ENCODE measurements at places on chromosomes 6 and 20.

DNA sequence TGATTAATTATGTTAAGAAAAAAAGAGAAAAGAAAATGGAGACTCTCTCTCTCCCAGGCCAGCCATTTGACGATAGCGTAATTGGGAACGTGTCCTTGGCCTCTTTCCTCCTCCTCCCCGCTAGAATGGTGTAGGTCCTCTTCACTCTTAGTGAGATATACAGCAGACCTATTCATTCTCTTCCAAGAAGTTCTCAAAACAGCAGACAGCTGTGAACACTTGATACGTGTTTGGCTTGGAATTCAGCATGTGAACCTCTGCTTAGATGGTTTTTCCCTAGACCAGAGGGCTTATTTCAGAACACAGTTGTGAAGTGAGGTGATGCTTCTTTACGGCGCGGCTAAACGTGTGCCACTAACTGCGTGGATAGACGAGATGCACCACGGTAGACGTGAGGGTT is 32.6 kb upstream of the TULP4 start:
- no peak for DNase-seq

DNA sequence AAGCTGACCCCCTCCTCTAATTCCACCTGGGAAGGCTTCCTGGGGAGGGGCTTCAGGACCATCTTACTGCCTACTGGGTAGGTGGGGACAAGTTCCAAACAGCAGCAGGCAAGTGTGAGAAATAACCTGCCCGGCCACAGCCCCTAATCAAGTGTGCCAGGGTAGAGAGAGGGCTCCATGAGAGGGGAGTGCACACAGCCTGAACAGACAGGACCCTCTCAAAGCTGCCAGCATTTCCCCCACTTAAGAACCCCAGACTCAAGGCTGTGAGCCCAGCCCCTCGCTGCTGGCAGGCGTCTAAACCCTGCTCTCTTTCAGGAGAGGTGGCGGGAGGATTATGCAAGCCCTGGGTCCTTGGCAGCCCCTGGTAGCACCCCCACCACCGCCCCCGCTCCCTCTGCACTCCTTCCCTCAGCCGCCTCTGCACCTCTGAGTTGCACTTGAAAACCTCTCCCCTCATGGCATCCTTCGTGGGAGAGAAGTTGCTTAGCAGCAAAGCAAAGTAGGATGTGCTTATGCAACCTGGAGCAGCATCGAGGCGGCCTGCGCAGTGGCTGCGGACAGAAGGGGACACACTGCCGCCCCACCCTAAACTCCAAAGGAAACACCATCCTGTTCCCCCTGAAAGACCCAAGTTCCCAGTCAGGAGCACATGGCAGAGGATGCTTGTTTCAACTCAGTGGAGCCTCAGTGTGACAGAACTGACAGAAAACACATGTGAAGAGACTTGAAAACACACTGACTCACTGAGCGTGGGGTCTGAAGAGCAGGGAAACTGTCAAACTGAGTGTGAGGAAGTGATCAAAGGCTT is 10.5 kb downstream of the DDRGK1 start:
- no peak for DNase-seq

GRCh38 chr6:151058021-151058733 is 181.6 kb upstream of the AKAP12 start:
- DNase-seq, result peak; percentile 66

DNA sequence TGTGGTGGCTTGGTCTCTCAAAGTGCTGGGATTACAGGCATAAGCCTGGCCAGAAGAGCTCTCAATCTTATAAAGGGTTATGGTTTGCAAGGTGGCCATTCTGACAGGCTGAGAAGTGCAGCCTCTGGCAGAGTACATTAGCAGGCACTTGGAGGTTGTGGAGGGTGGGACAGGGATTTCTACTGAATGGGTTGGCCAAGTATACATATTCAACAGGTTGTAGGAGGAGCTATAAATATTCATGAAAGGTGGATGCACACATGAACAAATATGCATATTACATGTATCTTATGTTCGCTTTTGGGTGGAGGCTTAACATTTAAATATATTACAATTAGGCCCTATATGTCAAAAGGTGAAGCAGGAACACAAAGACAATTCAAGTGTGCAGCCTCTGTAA is 20.0 kb upstream of the KCNK5 start:
- DNase-seq, result no peak

- no peak for DNase-seq
These were observed 83.9 kb downstream of the MAP3K7 start for GRCh38 chr6:90502866-90503407.

DNA sequence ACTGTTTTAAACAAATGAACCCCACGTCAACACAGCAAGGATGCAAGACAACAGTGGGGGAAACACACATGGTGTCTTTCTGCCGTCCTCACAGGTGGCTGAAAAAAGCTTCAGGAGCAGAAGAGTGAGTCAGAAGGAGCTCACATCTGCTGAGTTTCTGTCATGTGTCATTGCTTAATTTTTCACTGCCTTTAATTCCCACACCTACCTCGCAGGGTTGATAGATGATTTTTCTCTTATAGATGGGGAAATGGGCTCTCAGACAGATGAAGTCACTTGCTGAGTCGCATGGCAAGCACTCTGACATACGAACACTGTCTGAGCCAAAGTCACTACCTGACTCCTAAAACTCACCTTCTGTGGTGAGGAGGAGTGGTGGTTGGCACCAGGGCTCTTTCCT is 28.3 kb upstream of the CARMIL1 start:
- DNase-seq, result no peak

DNA sequence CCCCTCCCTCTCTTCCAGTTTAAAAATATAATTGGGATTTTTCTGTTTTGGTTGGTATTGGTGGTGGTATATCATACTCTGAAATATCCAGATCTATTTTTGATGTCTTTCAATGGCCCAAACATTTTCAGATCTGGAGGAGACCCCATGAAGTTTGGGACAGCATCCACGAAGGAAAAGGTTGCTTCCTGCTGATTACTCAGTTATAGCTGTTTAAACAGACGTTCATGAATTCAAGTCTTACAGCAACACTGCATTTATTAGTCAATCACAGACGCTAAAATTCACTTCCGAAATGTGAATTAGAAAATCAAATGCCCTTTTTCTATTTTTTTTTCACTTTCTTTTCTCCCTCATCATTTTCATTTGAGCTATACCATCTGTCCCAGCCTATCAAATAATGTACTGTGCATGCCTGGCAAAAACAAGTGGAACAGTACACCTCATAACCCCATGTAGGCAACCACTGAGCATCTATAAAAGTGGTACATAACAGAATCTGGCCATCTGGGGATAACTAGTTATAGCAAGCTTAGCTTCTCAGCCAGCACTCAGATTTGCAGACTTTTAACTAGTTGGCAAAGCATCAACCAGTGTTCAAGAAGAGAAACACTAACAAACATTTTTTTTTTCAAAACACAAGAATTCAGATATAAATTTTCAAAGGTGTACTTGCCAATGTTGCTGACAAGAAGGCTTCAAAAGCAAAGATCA is 124.5 kb downstream of the HIVEP2 start:
- DNase-seq, result no peak

GRCh38 chr20:22472447-22473100 is 111.8 kb downstream of the FOXA2 start:
- DNase-seq, result no peak

- peak; percentile 83 for DNase-seq
These were observed 222.7 kb downstream of the EYA2 start for GRCh38 chr20:47117371-47117770.

GRCh38 chr6:157741321-157741947 is 81.6 kb upstream of the SNX9 start:
- no peak for DNase-seq

DNA sequence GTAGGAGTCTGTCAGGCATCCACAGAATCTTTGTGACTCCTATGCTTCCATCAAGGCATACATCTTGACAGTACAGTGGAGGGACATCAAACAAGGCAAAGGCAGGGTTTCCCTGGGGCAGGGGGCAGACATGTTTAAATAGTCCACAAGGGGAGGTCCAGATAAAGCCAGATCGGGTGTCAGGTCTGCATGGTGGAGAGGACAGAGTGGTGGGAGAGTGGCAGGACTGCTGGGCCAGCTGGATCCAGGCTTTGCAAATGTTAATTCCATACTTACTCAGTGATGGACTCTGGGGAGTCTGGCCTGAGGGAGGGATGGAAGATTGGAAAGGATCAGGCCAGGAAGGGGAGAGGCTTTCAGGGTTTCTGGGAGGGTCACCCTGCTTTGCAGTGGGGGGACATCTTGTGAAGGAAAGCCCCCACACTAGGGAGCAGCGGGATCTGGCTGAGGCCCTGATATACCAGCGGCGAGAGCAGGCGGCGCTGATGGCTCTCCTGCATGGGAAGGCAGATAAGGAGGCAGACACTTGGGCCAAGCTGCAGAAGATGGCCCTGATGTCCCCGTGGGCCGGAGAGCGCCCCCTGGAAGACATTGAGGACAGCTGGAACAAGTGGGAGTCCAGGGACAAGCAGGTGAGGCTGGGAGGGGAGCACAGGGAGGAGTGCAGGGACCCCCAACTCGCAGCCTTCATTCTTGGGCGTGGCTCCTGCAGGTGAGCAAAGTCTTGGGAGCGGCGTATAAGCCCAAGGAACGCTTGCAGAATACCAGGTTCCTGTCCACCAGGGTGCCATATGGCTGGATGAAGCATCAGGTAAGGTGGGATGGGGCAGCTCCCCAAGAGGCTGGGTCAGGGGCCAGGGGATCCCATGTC is 44.6 kb downstream of the SUN5 start:
- DNase-seq, result peak; percentile 67

DNA sequence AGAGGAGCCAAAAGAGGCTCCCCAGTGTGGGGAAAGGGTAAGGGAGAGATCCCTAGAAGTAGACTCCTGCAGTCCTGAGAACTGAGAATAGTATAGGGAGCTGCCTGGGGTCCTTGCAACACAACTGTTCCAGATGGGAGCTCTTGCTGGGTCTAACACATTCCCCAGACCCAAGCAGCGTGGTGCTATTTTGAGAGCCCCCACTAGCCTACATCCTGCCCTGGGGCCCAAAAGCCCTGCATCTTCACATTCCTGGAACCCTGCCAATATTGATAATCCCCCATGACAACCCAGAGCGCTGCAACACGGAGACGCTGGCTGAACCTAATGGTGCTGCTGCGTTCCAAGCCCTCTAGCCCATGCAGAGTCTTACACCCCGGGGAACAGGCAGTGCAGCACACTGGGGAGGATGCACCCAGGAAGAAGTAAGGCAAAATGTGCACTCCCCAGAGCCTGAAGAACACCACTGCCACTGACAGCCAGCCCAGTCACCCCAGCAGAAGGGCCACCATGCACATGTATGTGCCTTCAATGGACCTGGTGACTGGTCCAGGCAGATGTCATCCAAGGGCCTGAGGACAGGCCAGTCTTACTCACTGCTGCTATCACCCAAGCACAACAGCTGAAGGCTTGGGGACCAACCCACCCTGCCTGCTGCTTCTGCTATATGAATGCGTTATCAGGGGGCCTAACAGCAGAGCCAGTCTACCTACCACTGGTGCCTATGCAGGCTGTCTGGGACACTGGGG is 7.0 kb upstream of the RNF217 start:
- no peak for DNase-seq

- DNase-seq, result no peak
These were observed 55.9 kb downstream of the IL22RA2 start for GRCh38 chr6:137117581-137117980.

DNA sequence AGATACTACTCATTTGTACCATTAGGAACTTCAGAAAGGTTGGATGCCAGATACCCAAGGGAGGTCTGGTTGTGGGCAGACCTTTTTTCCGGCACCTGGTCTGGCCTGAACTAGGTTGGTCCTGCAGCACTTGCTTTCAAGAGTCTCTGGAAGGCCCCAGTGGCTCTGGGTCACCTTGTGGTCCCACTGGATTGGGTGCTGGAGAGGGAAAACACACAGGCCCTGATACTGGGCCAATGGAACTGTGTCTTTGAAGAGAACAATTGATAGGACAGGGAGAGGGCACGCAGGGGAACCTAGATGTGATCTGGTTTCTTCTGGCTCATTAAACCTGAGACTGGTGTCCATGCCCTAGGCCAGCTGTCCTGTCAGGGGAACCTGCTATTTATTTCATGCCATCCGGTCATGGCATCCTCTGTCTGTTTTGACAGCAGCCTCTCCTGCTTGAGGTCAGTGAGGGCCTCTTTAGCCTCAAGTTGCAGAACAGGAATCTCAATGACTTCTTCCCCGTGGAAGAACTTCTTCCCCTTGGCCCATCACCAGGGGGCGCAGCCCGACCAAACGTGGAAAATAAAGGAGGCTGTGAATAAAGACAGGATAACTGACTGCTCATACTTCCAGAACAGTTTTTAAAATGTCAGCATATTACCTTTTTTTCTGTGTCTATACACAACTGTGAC is 25.0 kb downstream of the TAF8 start:
- DNase-seq, result peak; percentile 93

- DNase-seq, result no peak
These were observed 177.6 kb downstream of the UST start for GRCh38 chr6:148924226-148925012.

GRCh38 chr20:39880890-39881289 is 808.1 kb downstream of the MAFB start:
- no peak for DNase-seq

- DNase-seq, result no peak
These were observed 12.6 kb upstream of the SLC17A5 start for GRCh38 chr6:73666393-73666792.

DNA sequence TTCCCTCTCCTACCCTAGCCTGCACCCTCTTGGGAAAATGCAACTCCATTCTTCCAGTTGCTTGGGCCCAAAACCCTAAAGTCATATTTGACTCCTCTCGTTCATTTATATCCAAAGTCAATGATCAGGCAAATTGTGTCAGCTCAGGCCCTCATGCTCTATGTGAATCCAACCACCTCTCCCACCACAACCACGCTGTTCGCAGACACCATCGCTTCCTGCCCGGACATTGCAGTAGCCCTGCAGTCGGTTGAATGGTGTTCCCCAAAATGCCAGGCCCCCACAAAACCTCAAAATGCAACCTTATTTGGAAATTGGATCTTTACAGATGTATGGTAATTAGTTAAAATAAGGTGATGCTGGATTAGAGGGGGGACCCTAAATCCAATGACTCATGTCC is 98.3 kb downstream of the PREX1 start:
- DNase-seq, result no peak

- DNase-seq, result no peak
These were observed 217.3 kb downstream of the ARID1B start for GRCh38 chr6:156994215-156995076.

GRCh38 chr20:35269055-35269781 is 8.7 kb downstream of the MMP24OS start:
- peak; percentile 91 for DNase-seq

GRCh38 chr20:11136691-11137090 is 462.9 kb upstream of the JAG1 start:
- DNase-seq, result no peak

DNA sequence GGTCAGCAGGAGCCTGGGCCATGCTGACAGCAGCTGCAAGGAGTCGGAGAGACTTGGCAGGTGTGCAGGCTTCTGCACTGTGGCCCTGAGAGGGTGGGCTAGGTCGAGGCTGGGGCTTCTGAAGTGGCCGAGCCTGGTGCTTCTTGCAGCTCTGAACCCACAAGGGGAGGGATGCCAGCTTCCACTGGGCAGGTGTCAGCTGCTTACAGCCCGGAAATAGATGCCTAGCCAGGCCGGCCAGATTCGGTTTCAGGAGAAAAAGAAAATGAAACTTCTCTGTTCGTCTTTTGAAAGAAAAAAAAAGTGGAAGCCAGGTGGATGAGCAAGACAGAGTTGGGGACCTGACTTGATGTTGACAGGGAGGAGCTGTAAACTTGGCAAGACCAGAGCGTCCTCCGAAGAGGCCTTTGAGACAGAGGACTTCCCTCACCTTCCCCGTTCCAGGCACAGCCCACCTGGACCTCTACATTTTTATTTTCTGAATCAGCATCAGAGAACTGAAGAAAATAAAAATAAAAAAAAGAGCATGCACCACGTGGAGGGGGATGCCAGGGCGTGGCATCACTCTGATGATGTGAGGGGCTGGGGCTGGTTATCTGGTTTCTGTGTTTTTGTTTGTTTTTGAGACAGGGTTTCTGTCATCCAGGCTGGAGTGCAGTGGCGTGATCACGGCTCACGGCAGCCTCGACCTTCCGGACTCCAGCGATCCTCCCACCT is at the start of gene ZBP1:
Gene ZBP1, minus strand, starts transcription at position 153 of the 717 bp plus-strand sequence. Its CDS starts 131 bp downstream, at position 22.
- peak; percentile 78 for DNase-seq
